Posterior cingulate gyrus (tissue), 11 donors: ENCODE measurements at places on chromosomes 11 and 22.

DNA sequence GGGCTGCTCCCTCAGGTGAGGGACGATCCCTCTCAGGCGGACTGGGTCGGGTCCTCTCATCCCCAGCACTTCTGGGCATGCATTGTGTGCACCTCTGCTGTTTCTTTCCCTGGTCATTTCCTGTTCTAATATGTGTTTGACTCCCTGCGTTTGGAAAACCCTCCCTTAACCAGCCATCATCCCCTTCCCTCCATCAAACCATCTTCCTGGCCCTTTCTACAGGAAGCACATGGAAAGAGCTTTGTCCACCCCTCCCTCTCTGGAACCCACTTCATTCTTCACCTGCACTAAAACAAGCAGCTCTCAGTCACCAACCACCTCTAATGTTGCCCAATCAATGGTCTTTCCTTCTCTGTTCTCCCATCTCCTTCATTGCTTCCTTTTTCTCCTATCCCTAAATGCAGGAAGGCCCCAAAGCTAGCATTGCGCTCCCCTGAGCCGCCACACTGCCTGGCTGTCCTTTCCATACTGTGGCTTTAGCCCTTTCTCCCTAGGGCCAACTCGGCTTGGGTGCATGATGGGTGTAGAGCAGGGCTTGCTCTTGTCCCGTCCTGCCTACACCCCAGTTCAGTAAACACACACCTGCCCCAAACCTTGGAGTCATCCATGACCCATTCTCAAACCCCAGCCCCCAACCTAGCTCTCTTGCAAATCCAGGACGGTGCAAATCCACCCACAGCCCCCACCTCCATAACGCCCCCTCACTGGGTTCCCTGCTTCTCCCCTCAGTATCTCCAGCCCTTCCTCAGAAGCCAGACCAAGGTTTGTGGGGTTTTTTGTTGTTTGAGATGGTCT is 5.4 kb upstream of the GAS2L1 start:
- no peak for DNase-seq

- no peak for DNase-seq
These were observed 60.1 kb upstream of the GUCY1A2 start for GRCh38 chr11:107078375-107078774.

DNA sequence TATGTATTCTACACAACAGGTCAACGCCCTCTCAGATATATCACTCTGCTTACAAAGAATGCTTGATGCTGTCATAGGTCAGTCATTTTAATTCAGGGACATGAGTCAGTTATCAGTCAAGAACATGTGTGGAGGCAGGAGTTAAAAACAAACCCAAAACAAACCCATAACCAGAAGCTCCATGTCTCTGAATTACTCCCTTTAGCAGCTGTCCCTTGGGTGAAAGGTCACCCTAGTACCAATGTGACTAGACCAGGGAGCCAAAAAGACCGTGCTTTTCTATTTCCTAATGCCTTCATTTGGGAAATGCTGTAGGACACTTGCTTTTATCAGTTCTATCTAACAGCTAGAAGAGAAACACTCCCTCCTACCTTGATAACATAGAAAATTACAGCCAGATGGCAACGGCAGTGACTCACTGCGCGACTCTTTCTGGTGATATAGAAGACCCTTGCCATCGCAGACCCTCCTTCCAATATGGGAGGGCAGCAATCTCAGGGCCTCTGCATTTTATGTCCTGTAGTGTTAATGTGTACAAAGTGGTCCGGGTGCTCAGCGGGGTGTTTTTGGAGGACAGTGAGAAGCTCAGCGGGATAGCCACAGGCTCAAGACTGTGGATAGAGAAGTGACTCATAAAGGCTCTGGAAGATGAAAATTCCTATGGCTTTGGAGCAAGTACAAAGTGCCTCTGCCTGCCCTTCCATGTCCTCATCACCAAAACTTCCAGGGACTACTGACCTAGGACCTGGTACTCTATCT is 24.8 kb downstream of the APOL5 start:
- DNase-seq = no peak

- DNase-seq = no peak
These were observed 11.7 kb upstream of the GLYATL1 start for GRCh38 chr11:58927393-58928106.

DNA sequence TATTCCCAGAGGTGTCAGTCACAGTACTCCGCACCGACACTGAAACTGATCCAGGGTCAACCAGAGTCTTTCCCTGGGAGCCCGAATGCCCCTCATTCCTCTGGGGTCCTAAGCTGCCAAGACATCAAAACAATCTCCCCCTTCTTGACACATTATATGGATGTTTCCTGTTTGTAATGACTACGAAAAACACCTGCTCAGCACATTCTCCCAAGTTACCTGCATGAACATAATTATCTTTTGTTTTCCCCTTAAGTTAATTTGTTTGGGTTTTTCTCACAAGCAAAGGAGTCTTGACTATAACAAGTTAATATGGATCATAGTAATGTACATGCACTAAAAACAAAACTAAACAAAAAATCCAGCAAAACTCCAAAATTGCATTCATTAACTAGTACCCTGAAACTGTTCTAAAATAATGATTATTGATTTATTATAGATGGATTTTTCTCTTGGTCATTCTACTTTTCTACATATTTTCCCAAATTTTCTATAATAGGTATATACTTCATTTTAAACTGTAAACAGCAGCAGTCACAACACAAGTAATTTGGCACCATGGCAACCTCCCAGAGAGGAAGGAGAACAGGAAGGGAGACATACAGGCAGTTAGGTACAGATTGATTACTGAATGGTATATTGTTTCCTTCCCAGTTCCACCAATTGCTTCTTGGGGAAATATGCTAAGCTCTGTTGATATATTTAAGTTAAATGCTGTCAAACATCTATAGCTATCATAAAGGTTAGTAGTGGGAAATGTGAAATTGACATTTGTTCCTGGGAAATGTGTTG is 631.5 kb downstream of the METTL15 start:
- DNase-seq = no peak
